ENCODE measurements at places on chromosomes 1 and 21. TPM values are rescaled to one million over a fixed set of nuclear protein-coding genes. Genes with fewer than 3 reads are reported as not detected.

DNA sequence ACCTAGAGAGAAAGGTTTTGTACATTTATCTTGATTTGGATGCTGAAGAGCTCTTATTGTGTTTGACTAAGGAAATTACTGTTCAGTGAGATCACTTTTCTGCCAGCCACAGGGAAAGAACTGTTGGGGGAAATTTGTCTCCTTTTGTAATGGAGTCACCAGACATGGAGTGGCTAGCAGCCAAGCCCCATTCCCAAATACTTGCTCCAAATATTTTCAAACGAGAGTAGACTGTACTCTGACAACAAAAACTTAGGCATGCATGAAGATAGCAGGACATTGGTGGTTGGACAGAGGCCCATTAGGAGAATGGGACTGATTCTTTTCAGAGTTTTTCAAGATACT, 21.1 kb downstream of the IPO9 start:
- no peak for DNase-seq

- no peak for DNase-seq
Measured at GRCh38 chr1:9721606-9722377, 70.3 kb downstream of the PIK3CD start.

GRCh38 chr1:223269006-223269405, 95.0 kb downstream of the SUSD4 start:
- no peak for DNase-seq

GRCh38 chr1:17908945-17909344, 153.8 kb downstream of the ACTL8 start:
- no peak for DNase-seq

Gene KCND3
- total RNA-seq = 6.0 TPM
